Stimulated activated CD4-positive, alpha-beta T cell treated with anti-CD3 and anti-CD28 coated beads, Interleukin-4, amount 100 ng/mL, for 4 hours (primary cell): ENCODE measurements at places on chromosomes 5 and 9.
A peak's percentile ranks its signal among the peaks of the same experiment; 100 is the strongest.

DNA sequence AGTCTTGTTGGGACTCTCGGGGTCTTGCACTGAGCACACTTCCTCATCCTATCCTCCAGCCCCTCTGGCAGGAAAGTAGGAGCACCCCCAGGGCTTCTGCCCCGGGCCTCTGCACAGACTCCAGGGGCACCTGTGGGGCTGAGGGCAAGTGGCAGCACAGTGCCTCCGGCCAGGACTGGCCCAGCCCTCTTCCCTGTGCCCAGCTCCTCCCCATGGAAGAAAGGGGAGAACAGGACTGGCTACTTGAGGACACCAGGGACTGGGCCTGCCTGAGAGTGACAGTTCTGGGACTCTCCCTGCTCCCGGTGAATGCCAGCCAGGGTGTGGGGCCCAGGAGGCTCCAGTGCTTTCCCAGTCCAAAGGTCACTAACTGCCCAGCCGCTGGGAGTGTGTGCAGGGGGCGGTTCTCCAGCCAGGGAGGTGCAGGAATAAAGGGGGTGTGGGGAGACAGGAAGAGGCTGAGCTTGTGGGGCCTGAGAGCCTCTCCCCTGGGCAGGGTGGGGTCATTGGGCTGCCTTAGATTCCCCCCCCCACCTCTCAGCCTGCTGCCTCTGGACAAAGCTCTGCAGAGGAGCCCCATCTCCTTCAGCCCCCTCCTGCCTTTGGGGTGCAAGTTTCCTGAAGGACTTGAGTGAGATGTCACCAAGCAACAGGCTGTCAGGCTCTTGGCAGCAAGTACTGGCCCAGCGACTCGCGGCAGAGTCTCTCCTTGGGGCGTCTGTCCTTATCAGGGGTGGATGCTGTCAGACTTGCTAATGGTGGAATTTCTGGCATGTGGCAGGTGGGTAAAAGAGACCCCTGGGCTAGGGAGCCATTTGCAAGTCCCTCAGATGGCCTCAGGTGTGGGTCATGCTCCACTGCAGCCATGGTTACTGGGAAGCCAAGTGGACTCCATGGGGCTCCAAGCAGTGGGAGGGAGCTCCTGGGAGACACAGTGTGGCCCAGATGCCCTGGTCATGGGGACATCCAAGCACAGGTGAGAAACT lies 19.1 kb upstream of the JADE2 start:
- DNase-seq, result no peak

DNA sequence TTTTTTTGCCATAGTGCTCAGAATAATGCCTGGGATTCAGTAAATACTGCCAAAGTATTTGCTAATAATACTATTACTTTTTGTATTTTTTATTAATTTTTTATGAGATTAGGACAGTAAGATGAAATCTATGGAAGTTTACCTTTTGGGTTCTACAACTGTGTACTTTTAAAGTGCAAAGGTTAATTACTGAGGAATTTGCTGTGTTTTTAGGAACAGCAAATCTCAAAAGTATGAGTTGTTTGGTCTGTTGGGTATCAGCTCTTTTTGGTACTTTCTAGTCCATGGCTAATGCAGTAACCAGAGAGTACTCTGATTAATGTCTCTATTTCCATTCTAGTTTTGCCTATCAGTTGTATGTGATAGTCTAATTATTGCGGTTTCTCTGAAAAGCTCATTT lies 5.1 kb downstream of the HSPA4 start:
- no peak for DNase-seq

GRCh38 chr5:41924526-41924871 lies 582 bp upstream of the FBXO4 start:
- no peak for DNase-seq

GRCh38 chr5:138022912-138023311 lies 10.0 kb downstream of the FAM13B start:
- DNase-seq, result no peak

DNA sequence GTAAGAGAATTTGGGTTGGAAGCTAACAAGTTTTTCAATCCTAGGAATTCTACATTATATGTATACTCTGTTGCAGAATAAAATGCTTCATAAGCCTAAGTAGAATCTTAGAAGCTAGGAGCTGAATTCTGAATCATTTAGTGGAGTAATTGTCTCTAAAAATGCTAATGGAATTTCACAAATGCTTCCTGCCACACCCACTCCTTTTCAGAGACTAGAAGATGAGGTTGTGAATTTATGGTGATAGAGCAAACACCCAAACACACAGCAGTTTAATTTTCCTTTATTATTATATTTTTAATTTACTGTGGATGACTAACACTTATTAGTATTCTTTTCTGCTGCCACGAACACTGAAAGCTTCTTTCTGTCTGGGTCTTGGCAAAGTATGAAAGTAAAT lies 208.0 kb upstream of the PDE4D start:
- DNase-seq, result no peak

GRCh38 chr5:106262395-106262794 lies 1408.3 kb downstream of the EFNA5 start:
- no peak for DNase-seq

DNA sequence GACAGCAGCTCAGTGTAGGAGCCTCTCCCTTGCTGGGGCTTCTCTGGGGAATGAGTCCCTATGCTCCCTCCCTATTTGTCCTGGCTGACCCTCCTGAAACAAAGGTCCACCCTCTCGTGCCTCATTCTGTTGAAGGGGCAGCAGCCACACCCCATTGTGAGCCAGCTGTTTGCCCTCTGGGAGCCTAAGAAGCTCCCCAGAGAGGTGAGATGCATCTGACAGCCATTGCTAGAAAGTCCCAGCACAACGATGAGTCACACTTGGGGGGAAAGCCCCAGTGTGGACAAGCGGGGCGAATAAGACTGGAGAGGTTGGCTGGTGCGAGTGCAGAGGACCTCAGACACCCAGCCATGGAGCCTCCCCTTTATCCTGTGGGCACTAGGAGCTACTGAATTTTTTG lies 101.4 kb downstream of the PPARGC1B start:
- peak; percentile 21 for DNase-seq

DNA sequence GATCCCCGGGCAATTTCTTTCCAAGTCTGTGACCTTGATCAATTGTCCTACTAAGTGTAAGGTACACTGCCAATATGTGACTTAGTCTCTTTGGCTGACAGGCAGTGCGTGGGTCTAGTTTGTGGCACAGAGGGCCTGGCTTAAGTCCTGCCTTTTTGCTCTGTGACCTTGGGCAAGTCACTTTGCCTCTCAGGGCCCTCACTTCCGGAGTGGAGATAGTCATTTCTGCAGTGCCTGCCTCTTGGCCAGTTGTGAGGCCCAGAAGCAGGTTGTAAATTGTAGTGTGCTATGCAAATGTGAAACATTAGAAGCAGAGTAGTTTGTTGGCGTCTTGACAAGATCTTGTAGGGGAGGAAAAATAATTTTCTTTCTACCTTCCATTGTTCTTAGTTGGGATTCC lies 39.0 kb downstream of the KIF4B start:
- DNase-seq, result no peak

DNA sequence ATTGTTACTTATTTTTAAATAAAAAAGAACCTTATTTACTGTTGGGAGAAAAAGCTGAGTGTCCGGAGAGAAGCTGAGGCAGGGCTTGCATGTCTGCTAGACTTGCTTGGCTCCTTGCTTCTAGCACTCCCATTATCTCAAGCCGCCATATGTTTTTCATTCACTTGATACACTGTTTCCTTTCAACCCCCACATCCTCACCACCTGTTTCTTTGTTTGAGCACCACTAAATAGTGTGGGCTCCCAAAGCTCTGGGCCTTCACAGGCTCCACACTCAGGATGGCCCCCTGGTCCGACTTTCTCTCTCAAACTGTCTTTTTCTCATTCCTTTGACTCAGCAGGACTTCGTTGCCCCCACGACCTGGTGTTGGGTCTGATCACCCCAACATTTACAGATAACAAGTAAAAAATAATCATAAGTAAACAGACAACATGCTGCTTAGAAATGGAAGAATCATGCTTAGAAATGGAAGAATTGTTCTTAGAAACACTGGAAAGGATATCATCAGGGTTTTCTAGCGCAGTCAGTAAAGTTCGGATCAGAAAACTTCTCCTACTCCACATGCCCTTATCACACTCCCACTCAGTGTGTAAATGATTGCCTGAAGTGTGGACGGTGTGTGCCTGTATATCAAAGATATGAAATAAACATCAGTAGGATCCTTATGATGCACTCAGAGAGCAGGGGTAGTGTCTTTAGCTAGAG lies 58.5 kb downstream of the APTX start:
- no peak for DNase-seq

DNA sequence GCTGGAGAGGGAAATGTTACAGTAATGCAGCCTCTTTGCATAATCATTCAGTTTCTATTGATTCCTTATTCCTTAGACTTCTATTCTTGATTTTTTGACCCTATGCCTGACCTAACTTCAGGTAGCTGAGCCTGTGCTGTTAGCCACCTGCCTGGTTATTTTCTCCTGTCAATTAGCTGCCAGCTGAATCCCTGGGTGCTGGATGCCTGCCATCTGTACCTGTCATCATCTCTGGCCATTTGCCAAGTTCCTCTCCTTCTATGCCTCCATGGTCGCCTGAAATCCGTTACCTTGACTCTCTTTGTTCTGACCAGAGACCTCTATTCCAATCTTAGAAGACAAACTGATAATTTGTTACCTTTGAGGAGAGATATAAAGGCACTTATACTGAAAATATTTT lies 178.3 kb downstream of the CAVIN4 start:
- DNase-seq, result no peak

- DNase-seq, result no peak
Measured at GRCh38 chr5:179337796-179338676, 7.2 kb downstream of the ADAMTS2 start.

- no peak for DNase-seq
Measured at GRCh38 chr5:145660897-145661640, 174.1 kb downstream of the PRELID2 start.

DNA sequence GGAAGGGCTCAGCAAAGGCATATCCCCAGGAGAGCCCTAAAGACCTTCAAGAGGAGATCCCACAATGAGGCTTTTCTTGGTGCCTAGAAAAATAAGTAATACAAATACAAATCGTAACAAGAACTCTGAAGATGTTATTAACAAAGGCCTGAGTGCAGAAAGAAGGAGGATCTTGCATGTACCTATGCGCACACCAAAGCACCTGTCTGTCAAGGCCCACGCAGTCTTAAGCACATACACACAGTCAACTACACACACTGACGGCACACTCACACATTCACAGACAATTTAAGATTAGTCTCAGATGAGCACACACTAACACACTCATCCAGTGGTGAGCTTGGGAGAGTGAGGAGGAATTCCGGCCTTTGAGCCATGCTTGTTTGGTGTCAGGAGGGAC lies 38.5 kb downstream of the JADE2 start:
- no peak for DNase-seq

DNA sequence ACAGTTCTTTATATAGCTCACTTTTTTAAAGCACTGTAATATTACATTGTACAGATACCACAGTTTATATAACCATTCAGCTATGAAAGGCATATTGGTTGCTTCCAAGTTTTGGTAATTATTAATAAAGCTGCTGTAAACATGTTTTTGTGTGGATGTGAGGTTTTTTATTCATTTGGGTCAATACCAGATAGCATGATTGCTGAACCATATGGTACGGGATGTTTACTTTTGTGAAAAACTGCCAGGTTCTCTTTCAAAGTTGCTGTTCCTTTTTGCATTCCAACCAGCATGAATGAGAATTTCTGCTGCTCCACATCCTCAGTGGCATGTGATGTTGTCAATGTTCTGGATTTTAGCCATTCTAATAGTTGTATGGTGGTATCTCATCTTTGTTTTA lies 439.6 kb upstream of the NMUR2 start:
- DNase-seq, result no peak

GRCh38 chr9:136921718-136922117 lies 22.8 kb downstream of the FBXW5 start:
- no peak for DNase-seq

GRCh38 chr9:13919401-13919800 lies 394.5 kb downstream of the NFIB start:
- DNase-seq, result no peak

DNA sequence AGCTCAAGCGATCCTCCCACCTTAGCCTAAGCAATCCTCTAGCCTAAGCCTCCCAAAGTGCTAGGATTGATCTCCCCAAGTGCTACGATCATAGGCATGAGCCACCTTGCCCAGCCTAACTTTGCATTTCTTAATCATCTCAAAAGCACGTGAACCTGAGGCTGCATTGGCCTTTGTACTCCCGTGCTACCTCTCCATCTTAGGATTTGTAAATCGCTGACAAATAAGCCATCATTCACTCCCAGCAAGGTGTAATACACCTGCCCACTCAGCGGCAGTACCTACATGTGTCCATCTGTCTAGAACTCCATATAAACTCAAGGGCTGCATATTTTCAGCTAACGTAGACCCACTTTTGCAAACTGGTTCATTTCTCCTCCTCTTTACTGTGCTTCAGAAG lies 2.8 kb downstream of the ANKH start:
- no peak for DNase-seq

GRCh38 chr5:31937226-31937625 lies 236.9 kb downstream of the GOLPH3 start:
- DNase-seq, result no peak

DNA sequence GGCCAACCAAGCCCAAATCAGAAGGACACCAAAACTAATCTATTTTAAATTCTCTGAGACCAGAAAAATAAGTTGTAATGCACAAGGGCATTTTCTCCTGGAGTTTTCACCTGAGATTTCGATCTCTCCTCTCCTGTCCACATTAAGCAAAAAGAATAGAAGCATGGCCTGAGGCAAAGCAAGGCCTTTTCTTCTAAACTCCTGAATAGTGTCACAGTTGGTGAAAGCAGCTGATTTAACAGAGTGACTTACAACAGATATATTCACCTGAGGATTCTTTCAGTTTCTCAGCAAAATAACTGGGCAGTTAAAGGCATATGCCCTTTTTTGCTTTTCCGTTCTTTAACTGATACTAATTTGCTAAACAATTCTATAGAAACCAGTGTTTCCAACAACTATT lies 547.7 kb downstream of the EFNA5 start:
- no peak for DNase-seq

DNA sequence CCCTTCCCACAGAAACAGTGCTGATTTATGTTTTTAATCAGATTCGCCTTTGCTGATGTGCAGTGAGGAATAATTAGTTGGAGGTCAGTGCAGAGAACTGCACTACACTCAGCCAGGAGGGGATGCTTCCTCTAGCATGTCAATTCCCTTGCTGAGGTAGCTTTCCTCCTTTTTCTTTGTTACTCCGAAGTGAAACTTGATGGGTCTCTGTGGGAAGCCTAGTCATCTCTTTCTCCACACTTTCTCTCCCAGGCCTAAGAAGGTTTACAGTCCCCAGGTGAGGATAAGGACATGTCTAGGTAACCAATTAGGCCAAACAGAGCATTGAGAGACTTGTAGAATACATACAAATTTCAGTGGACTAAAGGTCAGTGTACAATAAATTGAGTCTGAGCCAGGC lies 461.8 kb downstream of the KIF4B start:
- DNase-seq, result no peak

DNA sequence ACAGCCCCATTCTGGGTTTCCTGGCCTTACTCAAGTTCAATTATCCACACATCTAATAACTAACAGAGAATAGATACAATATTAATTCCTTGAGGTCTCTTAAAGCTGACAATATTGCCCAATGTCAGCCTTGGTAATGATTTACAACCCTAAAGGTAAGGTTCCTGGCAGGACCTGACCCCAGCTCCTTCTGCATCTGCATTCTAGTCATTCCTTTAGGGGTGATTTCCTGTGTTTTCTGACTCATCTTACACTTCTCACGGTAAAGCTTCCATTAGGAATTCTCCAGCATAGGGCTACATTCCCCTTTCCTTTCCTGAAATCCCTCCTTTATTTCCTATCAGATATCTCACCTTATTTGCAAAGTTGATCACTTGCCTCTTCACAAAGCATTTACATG lies 9.3 kb downstream of the HAVCR1 start:
- DNase-seq, result no peak

- DNase-seq, result no peak
Measured at GRCh38 chr5:151647320-151647861, 39.3 kb downstream of the SPARC start.

GRCh38 chr5:146339715-146340259 lies 1.1 kb downstream of the POU4F3 start:
- DNase-seq, result no peak
